ENCODE measurements at places on chromosomes 12 and 14.

- peak; percentile 75 for DNase-seq
Measured at GRCh38 chr12:111313833-111314259, 55.0 kb downstream of the PHETA1 start.

- no peak for DNase-seq
Measured at GRCh38 chr14:62445570-62445969, 599.7 kb downstream of the KCNH5 start.

- no peak for DNase-seq
Measured at GRCh38 chr14:93090826-93091555, 24.7 kb downstream of the ITPK1 start.

- DNase-seq: no peak
Measured at GRCh38 chr14:28272270-28272669, 494.3 kb upstream of the FOXG1 start.

GRCh38 chr12:49563951-49564685, 3.8 kb downstream of the MCRS1 start:
- DNase-seq: no peak

GRCh38 chr12:3464561-3464960, 26.4 kb upstream of the PRMT8 start:
- DNase-seq: no peak

DNA sequence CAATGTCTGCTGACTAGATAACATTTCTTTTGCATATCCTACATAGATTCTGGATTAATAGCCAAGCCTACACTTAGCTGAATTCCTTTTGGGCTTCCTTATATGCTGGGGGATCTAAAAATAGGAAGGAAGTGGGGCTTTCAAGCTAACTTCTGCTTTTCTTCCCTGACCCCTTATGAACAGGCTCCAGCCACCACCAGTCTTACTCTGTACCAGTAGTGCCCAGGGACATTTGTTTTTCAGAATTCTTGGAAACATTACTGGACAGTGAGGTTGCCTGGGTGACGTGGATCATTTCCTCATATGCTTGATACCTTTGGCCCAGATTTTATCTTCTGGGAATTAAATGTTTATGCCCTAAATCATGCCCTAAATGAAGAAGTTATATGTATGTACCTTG, 55.9 kb upstream of the SRRM4 start:
- no peak for DNase-seq

DNA sequence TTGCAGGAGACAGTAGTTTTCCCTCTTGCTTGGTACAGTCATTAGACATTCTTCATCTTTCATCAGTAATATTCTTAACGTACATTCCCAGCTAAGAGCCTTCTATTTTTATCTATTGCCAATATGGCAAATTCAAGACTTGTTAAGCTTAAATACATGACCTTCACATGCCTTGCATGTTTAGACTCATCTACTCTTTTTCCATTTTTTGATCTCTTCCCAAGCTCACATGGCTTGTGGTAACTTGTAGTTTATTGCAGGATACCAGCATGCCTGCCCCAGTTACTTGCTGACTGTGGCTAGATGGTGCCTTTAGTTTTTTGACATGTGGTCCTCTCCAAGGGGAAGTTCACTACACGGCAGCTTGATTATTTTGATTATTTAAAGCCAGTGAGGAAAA, 729.0 kb downstream of the SLC6A15 start:
- DNase-seq: no peak

GRCh38 chr14:75626396-75626795, 34.3 kb downstream of the ERG28 start:
- DNase-seq: no peak

DNA sequence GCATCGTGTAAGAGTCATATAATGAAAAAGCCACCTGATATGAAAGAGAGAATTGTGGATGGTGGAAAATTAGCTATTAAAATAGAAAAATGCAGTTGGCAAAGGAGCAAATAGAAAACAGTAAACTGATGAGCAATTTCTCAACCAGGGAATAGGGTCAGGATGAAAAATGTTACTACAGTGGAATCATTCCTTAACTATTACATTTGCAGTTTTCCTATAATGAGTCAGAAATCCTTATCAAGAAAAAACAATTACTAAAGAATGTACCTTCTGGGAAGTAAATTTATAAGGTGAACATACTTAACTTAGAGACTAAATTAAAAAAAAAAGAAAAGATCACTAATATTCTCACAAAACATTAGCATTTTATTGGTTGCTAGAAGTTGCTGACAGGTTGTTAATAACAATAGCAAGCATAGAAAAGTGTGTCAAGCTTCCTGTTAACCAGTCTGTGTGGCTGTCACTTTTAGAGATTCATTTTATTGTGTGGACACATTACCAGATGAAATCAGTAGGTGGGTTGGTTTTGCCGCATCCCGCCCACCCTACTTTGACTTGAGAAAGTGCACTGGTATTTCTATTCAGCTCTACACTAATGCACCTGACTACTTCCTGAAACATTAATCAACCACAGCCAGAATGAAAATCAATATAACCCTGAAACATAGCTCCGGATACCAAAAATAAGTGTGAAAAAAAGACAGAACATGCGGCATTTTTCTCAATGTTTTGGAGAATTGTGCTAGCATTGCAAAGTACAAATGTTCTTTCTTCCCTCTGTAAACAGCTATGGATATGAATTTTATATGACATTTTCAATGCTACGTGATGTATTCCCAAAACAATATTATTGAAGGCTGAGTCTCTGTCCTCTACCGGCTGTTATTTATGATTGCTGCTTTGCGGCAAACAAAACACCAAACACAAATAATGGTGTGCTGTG, 576.7 kb downstream of the SLC16A7 start:
- DNase-seq: no peak

DNA sequence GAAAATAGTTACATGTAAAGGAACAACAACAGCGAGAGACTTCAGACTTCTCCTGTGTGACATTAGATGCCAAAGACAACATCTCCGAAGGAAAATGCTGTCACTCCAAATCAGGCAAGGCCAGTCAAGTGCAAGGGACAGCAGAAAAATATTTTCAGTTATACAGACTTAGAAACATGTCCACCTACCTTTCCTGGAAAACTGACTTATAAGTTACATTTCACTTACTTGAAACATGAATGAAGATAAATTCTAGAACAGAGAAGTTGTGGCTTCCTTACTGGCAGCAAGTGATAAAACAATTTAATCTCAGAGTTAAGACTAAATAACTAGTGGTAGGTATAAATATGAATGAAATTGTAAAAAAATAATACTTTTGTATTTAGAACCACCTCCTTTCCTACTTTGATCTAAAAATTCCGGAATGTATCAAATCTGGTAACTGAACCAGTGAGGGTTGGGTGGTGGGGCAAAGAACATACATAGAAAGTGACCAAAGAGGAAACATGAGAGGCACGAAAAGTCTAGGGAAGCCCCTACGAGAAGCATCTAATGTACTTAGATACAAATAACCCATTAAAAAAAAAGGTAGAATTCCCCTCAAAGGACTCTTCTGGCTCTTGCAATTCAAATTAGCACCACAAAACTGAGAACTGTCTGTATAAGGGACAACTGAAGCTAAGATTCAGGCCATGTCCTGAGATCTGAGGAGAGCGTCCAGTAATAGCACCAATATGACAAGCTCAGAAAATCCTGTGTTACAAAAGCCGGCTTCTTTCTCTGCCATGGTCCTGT, 21.2 kb downstream of the MTHFD1 start:
- DNase-seq: no peak

DNA sequence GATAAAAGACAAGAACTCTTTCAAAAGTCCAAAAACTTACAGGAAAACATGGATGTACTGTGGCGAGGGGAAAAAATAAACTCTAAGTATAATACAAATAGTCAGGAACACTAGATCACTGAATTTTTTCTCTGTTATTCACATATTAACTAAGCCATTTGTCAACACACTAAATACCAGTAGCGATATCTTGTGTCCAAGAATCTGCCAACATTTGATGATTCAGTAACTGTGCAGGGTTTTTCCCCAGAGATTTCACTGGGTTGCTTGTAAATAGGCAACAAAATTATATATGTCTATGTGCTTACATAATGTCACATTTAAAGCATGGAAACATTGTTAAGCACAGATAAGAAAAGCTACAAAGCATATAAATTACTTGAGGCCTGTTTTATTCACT, 205.9 kb downstream of the KIF21A start:
- DNase-seq: no peak

DNA sequence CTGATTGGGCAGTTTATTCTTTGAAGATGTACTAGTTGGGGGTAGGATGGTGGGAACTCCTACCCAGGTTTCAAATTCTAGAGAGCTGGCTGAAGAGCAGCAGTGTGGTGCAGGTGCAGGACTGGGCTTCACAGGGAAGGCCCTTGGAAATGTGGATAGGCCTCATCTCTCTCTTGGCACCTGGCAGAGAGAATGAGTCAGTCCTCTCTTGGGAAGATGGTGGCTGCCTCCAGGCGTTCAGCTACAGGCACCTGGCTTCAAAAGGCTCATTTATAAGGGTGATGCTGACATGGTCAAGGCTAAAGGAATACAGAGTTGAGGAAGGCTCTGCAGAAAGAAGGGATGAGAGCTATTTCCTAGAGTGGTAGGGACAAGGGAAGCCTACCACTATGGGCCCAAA, 179.7 kb upstream of the VASH1 start:
- DNase-seq: no peak

- DNase-seq: no peak
Measured at GRCh38 chr14:51138404-51139103, 43.6 kb upstream of the TRIM9 start.

DNA sequence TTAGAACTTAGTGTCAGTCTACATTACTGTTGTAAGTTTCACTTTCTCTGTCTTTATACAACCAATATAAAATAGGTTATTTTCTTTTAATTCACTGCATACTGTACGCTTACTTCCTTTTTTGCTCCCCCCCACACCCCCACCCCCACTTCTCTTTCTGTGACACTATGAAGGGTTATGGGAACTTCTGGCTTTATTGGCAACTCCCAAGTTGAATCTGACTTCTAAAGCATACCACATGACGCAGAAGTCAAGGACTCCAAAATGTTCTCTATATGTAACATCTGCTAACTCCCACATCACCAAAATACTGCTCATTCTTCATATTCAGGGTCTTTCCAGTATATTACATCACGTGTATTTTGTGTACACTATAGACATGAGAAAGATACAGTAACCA, 81.2 kb upstream of the ATXN7L3B start:
- no peak for DNase-seq

DNA sequence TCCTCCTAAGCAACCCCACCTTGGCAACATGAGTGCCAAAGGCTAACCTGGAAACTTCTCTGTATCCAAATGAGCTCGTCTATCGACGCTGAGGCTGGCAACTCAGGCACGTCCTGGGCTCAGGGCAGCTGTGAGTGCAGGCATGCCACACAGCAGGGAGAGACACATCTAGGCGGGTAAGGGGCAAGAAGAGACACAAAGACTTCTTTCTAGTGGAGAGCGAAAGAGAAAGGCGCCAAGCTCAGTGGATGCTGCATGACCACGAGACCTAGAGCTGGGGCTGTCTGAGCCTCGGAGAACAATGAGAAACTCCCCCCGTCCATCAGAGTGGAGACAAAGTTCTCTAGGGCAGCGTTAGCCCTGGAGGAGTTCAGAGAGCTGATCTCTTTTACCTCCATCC, 170.4 kb downstream of the CALM1 start:
- no peak for DNase-seq

- peak; percentile 51 for DNase-seq
Measured at GRCh38 chr12:99619389-99620158, 28.0 kb upstream of the GARIN6 start.

DNA sequence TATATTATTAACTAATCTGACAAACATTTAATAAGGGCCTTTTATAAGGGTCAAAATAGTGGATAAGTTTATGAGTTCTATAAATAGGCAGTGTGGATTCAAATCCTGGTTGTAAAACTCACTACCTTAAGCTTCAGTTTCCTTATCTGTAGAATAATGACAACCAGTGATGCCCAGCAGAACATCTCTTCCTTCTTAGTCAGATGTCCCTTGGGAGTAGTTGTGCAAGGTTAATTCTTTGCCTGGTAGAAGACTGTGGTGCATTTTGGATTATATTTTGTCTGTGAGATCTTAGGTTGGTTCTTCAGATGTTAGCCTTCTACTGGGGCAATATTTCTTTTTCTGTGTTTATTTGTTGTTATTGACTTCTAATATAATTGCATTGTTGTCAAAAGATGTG, 59.5 kb downstream of the ARID2 start:
- DNase-seq: no peak

DNA sequence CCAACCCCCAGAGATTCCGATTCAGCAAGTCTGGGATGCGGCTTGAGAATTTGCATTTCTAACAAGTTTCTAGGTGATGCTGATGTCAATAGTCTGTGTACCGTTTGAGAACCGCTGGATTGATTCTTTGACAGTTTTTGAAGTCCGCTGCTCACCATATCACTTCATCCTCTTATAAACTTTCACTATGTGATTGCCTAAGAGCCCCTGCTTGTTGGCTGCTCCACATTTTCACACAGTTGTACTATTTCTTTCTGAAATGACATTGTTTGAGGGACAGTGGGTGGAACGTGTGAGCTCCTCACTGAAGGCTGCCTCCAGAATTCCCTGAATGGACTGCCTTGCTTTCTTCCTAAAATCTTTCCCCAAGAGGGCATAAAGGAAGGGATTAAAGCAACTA, 7.7 kb downstream of the C3AR1 start:
- no peak for DNase-seq

Data from activated CD4-positive, alpha-beta T cell treated with anti-CD3 and anti-CD28 coated beads, Interleukin-2, Interleukin-6, amounts not matched to agents 100 ng/mL and 50 ng/mL, durations not matched to agents 16 hours and 8 hours (primary cell).